ENCODE measurements at places on chromosomes 6 and 20.

- no peak for DNase-seq
These were observed 3.7 kb upstream of the ZSCAN23 start for GRCh38 chr6:28446818-28447511.

- no peak for DNase-seq
These were observed 100.2 kb downstream of the FIG4 start for GRCh38 chr6:109791301-109791700.

DNA sequence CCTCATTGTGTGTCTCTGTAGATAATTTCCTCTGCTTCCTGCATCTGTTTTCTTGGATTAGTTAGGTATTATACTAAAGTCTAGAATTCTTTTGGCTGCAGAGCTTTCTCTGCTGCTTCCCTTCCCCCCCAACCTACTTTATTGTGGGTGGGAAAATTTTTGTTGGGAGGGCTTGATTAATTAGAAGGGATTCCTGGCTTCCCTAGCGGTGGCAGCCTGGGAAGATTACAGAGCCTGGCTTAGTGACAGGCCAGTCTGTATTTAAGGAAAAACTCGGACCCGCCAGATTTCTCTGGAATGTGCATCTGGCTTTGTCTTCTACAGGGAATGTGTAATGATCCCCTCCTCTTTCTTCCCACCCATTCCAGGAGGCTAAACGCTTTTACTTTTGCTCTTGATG is 31.2 kb downstream of the SLX4IP start:
- no peak for DNase-seq

GRCh38 chr20:20220134-20220533 is 147.8 kb upstream of the INSM1 start:
- DNase-seq: no peak

DNA sequence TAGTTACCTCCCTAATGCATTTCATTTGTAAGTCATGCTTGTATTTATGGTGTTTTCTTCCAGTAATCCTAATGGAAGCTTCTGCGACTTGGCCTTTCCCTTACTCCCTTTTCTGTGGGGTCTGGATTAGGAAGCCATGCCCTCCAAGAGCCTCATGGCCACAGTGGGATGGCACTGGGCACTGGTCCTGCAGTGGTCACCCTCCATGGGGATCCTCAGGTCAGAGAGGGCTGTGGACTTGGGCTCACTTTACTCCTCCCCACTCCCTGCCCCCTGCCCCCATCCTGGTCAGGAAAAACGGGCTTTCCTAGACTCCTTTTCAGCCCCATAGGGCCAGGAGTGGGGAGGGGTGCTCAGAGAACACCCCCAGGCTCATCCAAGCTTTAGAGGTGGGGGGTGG is 49.9 kb downstream of the EBF4 start:
- no peak for DNase-seq

DNA sequence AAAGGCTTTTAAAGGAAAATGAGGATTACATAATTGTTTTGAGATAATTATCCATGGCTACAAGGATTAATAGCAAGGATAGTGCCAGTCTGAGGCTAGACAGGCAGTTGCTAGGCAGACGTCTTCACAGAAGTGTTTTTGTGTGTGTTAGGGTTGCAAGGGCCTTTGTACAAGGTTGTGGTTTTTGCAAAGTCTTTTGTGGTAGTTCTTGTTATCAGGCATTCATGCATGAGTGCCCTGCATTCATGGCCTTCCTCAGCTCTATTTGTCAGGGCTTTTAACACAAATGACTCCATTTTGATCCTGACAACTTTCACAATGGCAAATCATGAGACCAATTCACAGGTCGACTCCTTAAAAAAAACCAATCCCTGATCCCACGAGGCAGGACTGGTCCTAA is 68.1 kb upstream of the TXNDC5 start:
- DNase-seq: no peak

GRCh38 chr6:147005499-147005898 is 198.7 kb upstream of the STXBP5 start:
- DNase-seq: no peak

- DNase-seq: no peak
These were observed 49.3 kb downstream of the PRR18 start for GRCh38 chr6:166258854-166259276.

- DNase-seq: no peak
These were observed 207.3 kb downstream of the GMDS start for GRCh38 chr6:2038092-2038491.

- no peak for DNase-seq
These were observed 25.0 kb upstream of the ABT1 start for GRCh38 chr6:26571592-26572296.

DNA sequence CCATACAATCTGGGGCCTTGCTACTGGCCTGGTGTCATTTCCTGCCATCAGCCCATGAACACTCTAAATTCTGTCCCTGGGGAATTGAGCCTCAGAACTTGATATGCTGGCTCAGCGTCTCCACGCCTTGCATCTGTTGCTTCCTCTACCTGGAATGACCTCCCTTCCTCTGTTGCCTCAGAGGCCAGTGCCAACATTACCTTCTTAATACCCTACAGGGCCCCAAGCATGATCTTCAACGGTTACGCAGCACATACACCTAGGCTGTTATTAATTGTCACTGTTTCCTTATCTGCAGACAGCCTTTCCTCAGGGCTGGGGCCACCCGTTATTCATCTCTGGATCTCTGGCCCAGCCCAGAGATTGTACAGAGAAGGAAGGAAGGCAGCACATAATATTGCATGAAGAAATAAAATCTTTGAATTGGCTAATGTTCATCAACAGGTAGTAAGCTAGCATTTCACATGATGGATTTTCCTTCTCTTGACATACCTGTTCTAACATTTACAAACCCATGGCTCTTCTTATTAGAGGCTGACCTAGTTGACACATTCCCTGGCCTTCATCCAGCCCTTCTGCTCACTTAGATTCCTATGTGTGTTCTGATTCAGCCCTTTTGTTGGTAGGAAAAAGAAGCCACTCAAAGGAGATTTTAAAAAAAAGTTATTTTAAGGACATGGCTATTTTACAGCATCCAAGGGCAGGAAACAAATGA is 8.4 kb upstream of the RNF182 start:
- no peak for DNase-seq

DNA sequence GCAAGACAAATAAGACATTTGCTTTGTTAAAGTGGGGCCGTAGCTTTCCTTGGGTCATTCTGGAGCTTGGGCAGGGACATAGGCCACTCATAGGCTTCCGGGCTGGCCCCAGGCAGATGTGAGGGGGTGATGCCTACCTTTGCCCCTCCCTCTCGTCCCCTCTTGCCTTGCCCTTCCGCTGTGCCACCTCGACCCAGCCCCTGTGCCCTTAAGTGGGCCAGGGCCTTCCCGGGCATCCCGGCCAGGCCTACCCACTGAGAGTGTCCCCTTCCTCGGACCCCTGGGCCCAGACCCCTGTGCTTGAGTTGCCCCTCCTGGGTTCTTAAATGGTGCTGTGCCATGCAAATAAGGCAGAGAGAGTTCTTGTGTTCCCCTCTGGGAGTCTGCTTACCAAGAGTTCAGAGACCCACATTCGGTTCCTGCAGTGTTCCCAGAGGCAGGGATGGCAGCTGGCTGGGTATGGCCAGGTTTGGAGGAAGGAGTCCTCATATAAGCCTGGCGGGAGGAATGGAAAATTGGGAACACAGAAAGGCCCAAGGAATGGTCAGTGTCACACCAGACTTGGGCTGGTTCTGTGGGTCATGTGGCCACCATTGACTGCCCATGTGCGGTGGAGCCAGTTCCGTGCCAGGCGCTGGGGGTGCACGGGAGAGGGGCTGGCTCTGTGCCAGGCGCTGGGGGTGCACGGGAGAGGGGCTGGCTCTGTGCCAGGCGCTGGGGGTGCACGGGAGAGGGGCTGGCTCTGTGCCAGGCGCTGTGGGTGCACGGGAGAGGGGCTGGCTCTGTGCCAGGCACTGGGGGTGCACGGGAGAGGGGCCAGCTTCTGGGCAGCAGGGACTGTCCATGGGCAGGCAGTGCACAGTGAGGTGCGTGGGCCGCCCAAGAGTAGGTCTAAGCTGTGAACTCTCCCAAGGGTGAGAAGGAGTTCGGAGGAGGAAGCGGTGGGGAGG is 173.5 kb upstream of the SNX9 start:
- no peak for DNase-seq

- no peak for DNase-seq
These were observed 12.5 kb downstream of the CTCFL start for GRCh38 chr20:57512432-57512831.

All from activated naive CD4-positive, alpha-beta T cell (primary cell).